ENCODE measurements at places on chromosomes 2 and 18. TPM values are rescaled to one million over a fixed set of nuclear protein-coding genes. Genes with fewer than 3 reads are reported as not detected.

The HOXD4 gene
- total RNA-seq: 0.52 TPM

The ALKAL2 gene
- total RNA-seq: not detected

The HOXD12 gene
- not detected for total RNA-seq

The DCAF17 gene
- total RNA-seq: 7.3 TPM

The RAB31 gene
- total RNA-seq: 9.9 TPM

The AGAP1 gene
- total RNA-seq: 17.2 TPM

The PER2 gene
- 9.4 TPM for total RNA-seq

The SERPINB11 gene
- not detected for total RNA-seq

The MMADHC gene
- total RNA-seq: 82.3 TPM

The NFATC1 gene
- total RNA-seq: 19.0 TPM

The VIT gene
- total RNA-seq: 12.3 TPM

The ZSWIM2 gene
- total RNA-seq: not detected

The PTPRN gene
- total RNA-seq: 0.74 TPM

The VAMP5 gene
- total RNA-seq: 37.2 TPM

The UGT1A3 gene
- total RNA-seq: not detected

Data from right atrium auricular region (tissue), 2 donors.